Peyer's patch (tissue), 4 donors: ENCODE measurements at places on chromosomes 6 and 20. TPM values are rescaled to one million over a fixed set of nuclear protein-coding genes. Genes with fewer than 3 reads are reported as not detected.

DNA sequence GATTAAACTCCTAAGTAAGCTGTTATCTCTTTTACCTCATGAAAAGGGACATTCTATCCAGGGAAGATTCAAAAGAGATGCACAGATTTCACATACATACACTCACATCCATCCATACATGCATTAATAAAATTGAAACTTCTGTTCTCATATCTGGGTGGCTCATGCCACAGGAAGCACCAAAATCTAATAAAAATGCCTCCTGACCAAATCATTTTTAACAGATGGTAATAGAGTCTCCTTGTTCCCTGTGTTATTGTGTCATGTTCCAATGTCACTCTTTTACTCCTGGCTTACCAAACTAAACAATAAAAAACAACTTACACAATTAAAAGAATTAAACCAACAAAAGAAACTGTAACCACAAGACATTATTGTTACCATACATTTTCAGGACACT lies 742.1 kb upstream of the MANEA start:
- H3K4me1 ChIP-seq: no peaks in the 10 kb centered on the region
- no peak overlapping the region for H3K27ac ChIP-seq
- H3K4me3 ChIP-seq: no peak overlapping the region
- DNase-seq: no peak

- H3K27me3 ChIP-seq: no peaks in the 10 kb centered on the region
- no peak overlapping the region for H3K27ac ChIP-seq
- H3K4me3 ChIP-seq: no peak overlapping the region
- H3K36me3 ChIP-seq: no peaks in the 10 kb centered on the region
- H3K4me1 ChIP-seq: no peaks in the 10 kb centered on the region
- no peak for DNase-seq
These were observed 9.8 kb upstream of the AKAP7 start for GRCh38 chr6:131125431-131125830.

DNA sequence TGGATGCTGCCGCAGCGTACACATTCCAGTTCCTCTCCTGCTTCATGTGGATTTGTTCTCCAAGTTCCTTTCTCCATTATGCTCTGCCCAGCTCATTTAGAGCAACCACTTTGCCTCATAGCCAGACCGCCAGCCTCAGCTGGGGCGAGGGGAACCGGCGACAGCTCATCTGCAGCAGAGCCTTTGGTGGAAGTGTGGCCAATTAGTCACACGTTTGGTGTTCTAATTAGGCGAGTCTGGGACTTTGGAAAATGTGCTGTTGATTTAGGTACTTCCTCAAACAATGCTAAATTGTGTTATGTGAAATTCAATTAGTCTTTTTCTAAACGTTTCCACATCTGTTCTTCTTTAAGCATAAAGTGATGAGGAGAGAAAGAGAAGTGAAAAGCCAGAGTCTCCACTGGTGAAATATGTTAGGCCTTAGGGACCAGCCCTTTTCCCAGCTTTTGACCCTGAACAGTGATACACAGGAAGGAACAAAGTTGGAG lies 217.9 kb downstream of the TBX18 start:
- no peak for DNase-seq
- no peaks in the 10 kb centered on the region for H3K36me3 ChIP-seq
- H3K27ac ChIP-seq: no peak overlapping the region
- no peaks in the 10 kb centered on the region for H3K4me1 ChIP-seq

DNA sequence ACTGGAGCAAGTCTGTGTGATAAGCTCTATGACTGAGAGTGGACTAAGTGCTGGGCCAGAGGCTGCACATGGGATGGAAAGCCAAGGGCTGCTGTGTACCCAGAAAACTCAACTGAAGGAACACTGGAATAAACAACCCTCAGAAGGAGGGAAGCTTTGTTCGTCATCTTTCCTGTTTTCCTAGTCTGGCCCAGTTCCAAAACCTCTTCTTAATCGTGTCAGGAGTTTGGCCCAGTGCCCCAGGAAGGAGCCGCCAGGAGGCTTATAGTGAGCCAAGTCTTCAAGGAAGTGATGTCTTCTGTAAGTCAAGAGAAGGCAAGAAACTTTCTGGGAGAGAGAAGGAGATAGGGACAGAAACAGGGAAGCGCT lies 23.3 kb upstream of the TOP1 start:
- peaks cover 16% of the 10 kb centered on the region for H3K4me1 ChIP-seq
- H3K27ac ChIP-seq: no peak overlapping the region
- H3K36me3 ChIP-seq: no peaks in the 10 kb centered on the region
- no peaks in the 10 kb centered on the region for H3K27me3 ChIP-seq
- peak; percentile 74 for DNase-seq

DNA sequence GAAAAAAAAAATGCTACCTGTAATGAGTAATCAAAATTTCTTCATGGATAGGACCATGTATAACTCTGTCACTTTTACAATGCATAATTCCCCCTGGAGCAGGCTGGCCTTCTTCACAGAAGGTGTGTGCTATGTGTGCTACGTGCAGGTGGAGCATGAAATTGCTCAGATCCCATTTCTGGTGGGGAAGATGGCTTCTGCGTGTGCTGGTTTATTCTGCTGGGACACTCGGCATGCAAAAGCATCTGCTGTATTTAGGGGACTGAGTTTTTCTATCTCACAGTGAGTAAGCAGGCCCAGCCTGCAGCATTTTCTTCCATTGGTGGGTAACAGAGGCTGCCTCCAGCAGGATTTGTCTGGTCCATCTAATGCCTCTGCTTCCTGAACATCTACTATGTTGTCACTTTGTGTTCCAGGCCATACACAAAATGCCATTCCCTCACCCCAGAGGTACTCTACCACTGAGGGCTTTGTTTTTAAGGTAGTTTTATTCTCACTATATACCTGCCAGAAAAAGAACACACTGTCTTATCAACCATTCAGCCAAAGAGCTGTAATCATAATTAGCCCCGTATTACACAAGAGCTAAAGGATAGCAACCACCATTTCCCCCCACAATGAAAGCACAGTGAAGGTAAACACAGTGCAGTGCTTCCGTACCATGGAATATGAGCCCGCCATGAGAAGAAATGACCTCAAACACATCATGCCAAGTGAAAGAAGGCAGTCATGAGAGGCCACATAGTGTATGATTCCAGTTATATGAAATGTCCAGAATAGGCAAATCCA lies 62.4 kb downstream of the SYNDIG1 start:
- no peak for DNase-seq
- no peak overlapping the region for H3K27ac ChIP-seq
- H3K36me3 ChIP-seq: no peaks in the 10 kb centered on the region
- H3K27me3 ChIP-seq: no peaks in the 10 kb centered on the region
- no peak overlapping the region for H3K4me3 ChIP-seq

DNA sequence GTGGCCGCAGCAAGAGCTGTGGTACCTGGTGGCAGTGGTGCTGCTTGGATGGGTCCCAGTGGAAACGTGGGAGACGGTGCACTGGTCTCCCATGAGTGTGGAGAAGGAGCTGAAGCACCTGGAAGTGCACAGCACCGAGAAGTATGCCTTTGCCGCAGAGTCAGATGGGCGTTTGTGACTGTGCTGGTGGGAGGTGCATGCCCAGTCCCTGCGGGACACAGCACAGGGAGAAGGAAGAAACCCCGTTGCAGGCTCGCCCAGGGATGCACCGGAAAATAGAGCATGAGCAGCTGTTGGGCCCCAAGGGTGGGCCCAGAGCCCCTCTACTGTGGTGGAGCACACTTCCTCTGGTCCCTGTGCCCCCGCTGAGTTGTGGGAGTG lies 19.3 kb upstream of the RGS17 start:
- no peaks in the 10 kb centered on the region for H3K4me1 ChIP-seq
- H3K4me3 ChIP-seq: no peak overlapping the region
- H3K27me3 ChIP-seq: no peaks in the 10 kb centered on the region
- H3K27ac ChIP-seq: no peak overlapping the region

DNA sequence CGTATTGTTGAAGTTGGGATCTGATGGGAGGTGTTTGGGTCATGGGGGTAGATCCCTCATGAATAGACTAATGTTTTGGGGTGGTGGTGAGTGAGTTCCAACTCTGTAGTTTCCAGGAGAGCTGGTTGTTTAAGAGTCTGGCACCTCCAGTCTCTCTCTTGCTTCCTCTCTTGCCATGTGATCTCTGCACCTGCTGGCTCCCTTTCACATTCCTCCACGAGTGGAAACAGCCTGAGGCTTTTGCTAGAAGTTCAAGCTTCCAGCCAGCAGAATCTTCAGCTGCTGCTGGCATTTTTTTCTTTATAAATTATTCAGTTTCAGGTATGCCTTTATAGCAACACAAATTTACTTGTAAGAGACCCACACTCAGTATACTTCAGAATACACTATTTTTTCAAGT lies 1021.6 kb downstream of the EYS start:
- no peaks in the 10 kb centered on the region for H3K4me1 ChIP-seq
- no peak for DNase-seq
- no peaks in the 10 kb centered on the region for H3K36me3 ChIP-seq
- no peak overlapping the region for H3K4me3 ChIP-seq

DNA sequence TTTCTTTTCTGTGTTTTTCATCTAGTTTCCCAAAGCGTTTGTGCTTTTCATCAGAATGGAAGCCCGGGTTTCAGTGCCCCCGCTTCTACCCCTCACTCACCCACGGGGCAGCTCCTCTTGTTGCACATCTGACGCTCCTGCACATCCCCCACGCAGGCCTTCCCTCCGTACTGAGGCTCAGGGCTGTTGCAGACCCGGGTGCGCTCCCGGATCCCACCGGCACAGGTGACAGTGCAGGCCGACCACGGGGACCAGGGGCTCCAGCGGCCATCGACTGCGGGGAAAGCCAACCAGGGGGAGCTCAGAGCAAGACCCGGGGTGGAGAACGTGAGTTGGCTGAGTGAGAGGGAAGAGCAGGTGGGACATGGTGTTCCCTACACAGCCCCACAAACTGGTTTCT lies 19.0 kb downstream of the THBS2 start:
- no peak overlapping the region for H3K4me3 ChIP-seq
- H3K36me3 ChIP-seq: no peaks in the 10 kb centered on the region
- H3K27ac ChIP-seq: no peak overlapping the region

DNA sequence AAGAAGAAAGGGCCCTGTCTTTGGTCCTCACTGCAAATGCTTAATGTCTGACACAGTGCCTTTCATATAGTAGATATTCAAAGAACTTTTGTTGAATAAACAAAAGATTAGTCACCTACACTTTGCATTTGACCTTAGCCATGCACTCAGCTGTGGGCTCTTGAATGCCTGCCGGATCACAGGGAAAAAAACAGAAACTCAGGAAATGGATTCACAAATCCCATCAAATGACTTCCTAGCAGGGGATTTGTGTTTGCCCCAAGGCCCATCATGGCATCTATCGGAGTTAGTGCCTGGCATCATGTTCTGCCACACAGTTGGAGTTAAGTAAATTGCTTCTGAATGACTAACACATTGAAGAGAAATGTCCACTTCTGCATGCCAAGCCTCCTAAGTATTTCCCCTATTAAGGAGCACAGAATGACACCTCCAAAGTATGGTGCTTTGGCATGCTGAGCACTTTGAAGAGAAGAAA lies 72.3 kb upstream of the DST start:
- H3K27me3 ChIP-seq: no peaks in the 10 kb centered on the region
- H3K4me3 ChIP-seq: no peak overlapping the region
- DNase-seq: no peak
- H3K4me1 ChIP-seq: no peaks in the 10 kb centered on the region
- H3K36me3 ChIP-seq: no peaks in the 10 kb centered on the region

- no peaks in the 10 kb centered on the region for H3K36me3 ChIP-seq
- H3K27ac ChIP-seq: no peak overlapping the region
- peaks cover 15% of the 10 kb centered on the region for H3K4me1 ChIP-seq
- no peak for DNase-seq
These were observed 3.5 kb downstream of the STAU1 start for GRCh38 chr20:49184691-49185070.

DNA sequence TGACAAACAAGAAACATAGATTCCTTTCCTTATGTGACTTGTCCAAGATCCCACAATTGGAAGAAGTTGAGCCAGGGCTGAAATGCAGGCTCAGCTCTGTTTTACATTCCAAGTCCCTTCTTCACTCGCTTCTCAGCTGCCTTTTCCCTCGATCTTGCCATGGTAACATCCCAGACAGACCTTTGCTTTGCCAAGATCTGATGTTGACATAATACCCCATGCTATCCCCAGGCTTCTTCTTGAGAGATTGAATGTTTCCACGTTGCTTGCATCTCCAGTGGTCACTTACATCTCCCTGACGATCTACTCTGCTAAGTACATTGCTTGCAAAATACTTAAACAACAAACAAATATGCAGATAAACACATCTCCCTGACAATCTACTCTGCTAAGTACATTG lies 63.5 kb downstream of the TBXT start:
- H3K27me3 ChIP-seq: no peaks in the 10 kb centered on the region
- no peak overlapping the region for H3K27ac ChIP-seq
- H3K4me3 ChIP-seq: no peak overlapping the region
- no peak for DNase-seq
- no peaks in the 10 kb centered on the region for H3K4me1 ChIP-seq
- no peaks in the 10 kb centered on the region for H3K36me3 ChIP-seq

DNA sequence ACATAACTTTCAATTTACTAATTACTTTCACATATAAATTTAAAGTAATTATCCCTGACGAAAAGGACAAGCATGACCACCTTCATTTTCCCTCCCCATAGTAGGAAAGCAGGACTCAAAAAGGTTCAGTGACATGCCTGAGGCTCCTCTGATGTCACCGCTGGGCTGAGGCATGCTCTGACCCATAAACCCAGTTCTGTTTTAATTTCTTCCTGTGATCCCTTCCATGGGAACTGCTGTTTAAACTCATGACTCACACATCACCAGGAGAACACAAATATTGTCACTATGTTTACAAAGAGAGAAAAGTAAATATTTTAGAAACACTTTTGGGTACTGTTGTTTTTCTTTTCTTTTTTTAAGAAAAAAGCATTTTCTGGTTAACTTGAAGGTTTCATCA lies 38.0 kb upstream of the NR2E1 start:
- H3K4me1 ChIP-seq: no peaks in the 10 kb centered on the region
- no peak overlapping the region for H3K4me3 ChIP-seq
- peaks cover 8% of the 10 kb centered on the region for H3K27me3 ChIP-seq
- no peak for DNase-seq

DNA sequence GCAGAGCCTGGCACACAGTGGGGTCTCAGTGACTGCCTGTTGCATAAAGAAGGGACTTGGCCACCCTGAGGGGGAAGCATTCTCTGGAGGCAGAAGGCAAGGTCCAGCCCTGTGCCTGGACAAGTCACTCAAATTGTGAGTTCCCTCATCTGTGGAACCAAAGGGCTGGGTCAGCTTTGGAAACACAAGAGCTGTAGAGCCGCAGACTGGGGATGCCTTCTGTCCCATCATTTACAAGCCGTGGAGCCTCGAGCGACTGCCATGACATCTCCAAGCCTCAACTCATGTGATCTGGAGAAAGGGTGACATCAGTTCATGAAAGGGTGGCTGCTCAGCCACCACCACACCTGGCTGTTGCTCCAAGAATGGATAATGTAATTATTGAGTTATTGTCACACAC lies 20.4 kb upstream of the SIRPD start:
- DNase-seq: no peak
- H3K27ac ChIP-seq: no peak overlapping the region
- no peak overlapping the region for H3K4me3 ChIP-seq
- H3K36me3 ChIP-seq: no peaks in the 10 kb centered on the region
- no peaks in the 10 kb centered on the region for H3K4me1 ChIP-seq

- no peaks in the 10 kb centered on the region for H3K4me1 ChIP-seq
- H3K27me3 ChIP-seq: no peaks in the 10 kb centered on the region
These were observed 242.9 kb downstream of the NRN1 start for GRCh38 chr6:5763871-5764270.

RCAN2 gene
- total RNA-seq: 4.7 TPM

TRIM15 gene
- total RNA-seq: 81.8 TPM
